ENCODE measurements at places on chromosomes 1 and 21.

DNA sequence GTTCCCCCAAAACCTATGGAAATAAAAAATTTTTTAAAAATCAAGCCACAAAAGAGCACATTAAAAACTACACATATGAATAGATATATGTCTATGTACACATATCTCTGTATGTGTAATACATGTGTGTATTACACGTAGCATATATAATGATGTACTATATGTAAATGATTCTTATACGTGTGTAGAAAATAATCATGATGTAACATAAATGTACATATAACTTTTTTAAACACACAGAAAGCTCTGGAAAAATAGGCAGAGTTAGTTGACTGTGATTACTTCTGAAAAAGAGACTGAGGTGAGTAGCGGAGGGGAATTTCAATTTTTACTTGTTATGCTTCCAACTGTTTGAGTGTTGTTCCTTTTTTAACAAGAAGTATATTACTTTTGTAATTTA, 405.0 kb downstream of the CAMTA1 start:
- no peak for DNase-seq

GRCh38 chr21:16588433-16588860, 858.7 kb downstream of the USP25 start:
- DNase-seq, result no peak

DNA sequence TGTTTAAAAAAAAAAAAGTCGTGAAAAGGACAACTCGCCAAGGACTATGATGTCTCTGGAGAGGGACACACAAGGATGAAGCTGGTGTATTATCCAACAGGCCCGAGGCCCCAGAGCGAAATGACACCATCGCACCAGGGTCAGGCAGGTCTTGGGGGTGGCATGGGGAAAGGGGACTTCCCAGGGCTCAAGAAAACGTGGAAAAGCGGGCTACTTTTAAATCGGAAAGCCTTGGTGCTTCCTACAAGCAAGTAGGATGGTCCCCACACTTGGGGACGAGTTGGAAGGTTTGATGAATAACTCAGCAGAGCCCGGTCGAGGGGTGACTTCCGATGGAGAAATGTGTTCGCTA, 505 bp upstream of the GNPAT start:
- no peak for DNase-seq

DNA sequence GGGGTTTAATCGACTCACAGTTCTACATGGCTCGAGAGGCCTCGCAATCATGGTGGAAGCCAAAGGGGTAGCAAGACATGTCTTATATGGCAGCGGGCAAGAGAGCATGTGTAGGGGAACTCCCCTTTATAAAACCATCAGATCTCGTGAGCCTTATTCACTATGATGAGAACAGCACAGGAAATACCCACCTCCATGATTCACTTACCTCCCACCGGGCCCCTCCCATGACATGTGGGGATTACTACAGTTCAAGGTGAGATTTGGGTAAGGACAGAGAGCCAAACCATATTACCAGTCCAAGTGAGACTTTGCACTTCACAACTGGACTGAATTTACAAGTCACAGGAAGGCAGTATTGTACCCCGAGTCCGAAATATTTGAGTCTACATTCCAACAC, 73.9 kb upstream of the ANGPTL1 start:
- DNase-seq, result no peak

DNA sequence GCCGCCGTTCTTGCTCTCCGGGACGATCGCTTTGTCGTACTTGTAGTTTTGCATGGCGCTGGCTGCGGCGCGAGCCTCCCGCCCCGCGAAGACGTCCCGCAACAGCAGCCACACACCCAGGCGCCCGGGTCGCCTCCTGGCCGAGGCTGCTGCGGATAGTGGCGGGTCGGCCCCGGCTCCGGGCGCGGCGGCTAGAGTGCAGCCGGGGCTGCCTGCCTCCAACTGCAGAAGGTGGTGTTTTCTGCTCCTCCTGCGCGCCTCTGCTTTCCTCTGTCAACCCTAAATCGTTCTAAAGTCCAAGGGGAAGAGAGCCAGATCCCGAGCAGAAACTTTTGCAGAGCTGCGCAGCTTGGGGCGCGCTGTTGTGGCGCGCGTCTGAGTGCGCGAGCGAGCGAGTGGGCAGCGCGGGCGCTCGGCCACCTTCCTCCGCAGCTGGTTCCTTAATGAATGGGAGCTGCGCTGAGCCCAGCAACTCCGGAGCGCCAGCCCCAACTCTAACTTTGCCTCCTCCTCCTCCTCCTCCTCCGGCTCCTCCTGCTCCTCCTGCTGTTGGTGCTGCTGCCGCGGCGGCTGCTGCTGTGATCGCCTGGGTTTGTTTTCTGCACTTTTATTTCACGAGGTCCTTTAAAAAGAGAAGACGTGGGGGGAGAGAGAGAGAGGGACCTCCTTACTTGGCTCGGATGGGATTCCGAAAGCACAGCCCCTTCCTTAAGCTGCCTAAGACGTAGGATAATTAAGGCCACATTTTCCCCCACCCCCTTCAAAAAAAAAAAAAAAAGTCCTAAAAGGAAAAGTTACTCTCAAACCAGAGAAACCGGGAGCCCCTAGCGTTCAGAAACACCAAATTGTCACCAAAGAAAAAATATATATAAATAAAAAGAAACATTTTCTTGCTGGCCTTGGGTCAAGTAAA, at the start of gene PLPP3:
PLPP3 (minus strand) TSS at position 601 of the 913 bp plus-strand sequence; CDS start at position 54, 547 bp downstream.
- no peak for DNase-seq

DNA sequence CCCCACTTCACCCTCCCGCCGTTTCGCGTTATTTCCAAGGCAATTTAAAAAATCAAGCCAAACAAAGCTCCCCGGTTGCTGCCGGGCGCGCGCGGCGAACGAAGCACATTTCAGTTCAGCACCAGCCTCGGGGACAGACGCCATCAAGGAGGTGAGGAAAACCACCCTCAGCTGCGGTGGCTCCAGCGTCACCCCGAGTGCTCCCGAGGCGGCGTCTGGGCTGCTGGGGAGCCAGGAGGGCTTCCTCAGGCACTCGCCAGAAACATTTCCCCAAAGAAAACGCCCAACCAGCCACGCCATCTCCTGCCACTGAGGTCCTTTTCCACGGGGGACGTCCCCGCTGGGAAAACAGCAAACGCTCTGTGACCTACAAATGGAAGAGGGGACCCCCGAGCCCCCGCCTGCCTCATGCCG, 623 bp downstream of the GNG4 start:
- peak; percentile 37 for DNase-seq

DNA sequence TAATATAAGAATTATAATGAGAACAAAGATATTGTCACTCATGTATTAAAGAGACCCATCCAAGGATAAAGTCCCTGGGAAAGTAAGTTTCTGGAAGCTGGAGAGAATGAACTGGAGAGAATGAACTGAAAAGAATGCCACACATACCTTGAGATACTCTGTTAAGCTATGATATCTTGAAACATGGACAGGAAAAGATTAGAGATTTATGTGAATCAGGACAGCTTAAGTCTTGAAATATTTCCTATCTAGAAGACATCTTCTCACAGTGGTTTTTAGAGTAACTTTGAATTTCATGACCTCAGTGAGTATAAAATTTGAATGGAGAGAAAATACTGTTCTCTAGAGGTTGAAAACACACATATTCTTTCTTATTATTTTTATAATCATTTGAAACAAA, 201.3 kb upstream of the HMCN1 start:
- DNase-seq, result no peak

DNA sequence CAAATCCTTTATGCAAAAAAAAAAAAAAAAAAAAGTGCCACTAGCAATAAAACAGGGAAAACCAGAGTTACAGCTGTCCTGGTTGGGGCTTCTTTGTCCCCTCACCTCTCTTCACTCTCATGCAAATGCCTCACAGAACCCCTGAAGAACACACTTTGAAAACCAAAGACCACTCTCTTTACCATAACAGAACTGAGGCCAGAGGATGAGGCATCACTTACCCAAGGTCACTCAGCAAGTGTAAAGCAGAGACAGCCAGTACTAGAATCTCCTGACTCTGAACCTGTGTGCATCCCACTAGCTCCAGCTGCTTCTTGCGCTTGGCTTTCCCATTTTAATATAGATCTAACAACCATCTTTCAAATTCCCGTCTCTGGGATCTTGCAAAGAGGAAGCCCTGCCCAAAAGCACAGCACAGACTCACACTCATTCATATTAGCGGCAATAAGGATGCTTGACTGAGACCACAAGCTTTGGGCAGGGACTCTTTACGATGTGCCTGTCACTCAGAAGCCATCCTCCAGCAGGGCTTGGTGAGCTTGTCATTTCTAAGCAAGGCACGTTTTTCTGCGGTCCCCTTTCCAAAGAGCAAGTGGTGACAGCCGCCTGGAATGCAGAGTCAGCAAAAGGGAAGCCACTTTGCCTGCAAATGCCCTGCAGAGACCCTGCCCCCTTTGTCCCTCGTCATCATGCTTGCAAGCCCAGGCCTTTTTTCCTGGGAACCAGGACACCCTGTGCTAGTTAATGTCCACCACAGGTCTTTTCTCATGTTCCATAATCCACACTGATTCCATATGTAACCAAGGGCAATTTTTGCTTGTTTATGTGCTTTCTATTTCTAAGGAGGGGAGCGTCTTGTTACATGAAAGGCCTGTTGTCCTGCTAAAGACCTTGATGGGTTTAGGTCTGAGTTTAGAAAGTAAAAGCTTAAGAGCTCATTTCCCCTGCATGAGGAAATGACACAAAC, 76.5 kb upstream of the NFIA start:
- no peak for DNase-seq

DNA sequence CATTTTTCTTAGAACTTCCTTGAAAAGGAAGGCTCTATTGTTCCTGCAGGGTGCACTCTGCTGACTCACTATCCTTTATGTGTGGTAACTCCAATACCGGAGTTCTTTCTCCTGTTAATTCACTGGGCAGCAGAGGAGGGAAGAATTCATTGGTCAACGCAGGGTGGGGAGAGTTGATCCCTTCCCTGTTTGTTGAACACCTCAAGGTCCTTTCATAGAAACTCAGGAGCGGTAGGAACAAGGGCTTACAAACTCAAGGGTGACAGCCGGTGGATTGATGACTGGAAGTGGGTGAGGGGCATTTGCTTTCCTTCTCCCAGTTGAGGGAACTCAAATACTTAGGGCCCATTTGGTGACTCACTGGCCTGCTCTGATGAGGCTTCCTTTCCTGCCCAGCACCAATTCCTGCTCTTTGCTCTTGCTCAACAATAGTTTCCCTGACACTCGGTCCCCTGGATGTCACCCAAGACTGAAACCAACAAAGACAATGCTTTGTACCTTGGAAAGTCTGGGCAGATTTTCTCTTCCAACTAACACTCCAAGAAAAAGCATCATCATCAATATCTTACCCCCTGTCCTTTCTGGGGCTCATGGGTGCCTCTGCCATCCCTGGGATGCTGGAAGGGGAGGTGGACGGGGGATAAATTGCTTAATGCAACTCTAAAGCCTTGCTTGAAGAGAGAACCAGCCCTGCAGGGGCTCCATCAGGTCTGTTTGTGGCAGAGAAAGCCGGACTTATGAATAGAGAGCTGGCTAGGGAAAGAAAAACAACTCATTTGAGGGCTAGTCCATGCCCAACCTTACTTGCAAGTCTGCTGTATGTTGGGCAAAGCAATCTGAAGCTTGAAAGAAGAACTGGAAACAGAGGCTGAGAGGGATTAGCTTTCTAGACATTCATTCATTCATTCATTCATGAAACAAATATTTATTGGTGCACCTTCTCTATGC, 9.3 kb downstream of the SLC26A9 start:
- no peak for DNase-seq

DNA sequence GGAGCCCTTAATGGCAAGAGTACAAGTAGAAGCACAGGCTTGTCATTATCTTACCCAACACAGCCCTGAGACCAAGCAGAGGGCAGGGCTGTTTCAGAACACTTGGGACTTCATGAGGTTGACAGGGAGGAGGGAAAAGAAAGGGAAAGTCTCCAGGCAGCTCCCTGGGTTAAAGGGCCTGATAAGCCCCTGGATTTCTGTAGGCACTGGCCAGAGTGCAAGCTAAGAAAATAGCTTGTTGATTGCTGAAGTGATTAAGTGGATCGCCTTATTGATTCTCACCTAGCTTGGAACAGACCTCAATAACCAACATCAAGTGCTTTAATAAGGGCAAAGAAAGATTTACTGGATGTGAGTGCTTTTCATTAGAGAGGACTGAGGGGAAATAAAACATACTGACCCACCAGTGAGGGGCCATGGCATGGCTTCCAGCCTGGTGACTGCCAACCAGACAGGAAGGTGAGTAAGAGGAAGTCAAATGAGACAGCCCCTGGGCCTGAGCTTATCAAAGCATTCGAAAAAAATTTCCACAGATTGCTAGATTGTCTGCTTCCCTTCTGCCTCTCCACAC, 121.4 kb upstream of the NFIA start:
- no peak for DNase-seq

GRCh38 chr1:169112241-169112640, 5.8 kb downstream of the ATP1B1 start:
- DNase-seq, result no peak

GRCh38 chr1:88612292-88612691, 71.8 kb upstream of the PKN2 start:
- no peak for DNase-seq

- no peak for DNase-seq
Measured at GRCh38 chr1:237124856-237125462, 83.0 kb downstream of the RYR2 start.

- DNase-seq, result no peak
Measured at GRCh38 chr1:55610203-55610602, 395.0 kb upstream of the USP24 start.

DNA sequence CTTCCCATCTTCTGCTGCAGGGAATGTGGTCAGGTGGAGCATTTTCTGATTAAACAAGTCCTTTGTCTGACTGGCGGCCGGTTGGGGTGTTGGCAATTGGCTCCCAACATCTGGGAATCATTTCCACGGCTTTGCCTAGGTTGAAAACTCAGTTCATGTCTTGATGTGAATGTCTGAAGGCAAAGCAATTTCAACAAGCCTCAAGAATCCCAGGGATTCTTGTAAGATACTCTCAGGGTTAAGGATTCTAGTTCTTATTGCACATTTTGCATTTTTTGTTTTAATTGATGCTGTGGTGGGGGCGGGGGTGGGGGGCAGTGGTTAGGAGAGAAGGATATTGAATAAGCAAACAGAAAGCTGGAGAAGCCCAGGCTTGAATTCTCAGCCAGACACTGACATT, 273.9 kb downstream of the KIF26B start:
- no peak for DNase-seq

DNA sequence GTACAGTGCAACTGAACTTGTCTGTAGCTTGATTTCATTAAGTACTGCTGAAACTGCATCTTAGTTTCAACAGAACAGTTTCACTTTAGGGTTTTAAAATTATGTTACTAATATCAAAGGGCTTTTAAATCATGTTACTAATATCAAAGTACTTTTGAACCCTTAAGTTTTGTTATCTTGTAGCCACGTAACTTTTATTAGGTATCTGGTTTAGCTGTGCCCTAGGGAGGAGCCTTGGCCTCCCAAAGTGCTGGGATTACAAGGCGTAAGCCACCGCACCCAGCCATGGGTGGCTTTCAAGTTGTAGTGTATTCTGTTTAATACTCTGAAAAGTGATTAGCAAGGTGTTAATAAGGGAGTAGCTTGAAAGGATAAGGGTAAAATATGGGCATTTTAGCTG, 2.0 kb downstream of the KDM4A start:
- DNase-seq, result no peak

- DNase-seq, result no peak
Measured at GRCh38 chr1:93620841-93621210, 60.8 kb downstream of the BCAR3 start.

GRCh38 chr1:176826265-176826664, 338.2 kb downstream of the ASTN1 start:
- DNase-seq, result no peak

- DNase-seq, result no peak
Measured at GRCh38 chr1:99447721-99448120, 183.4 kb downstream of the PLPPR4 start.

GRCh38 chr1:183097438-183098051, 74.3 kb downstream of the LAMC1 start:
- DNase-seq, result no peak

All from CD8-positive, alpha-beta memory T cell (primary cell).